ENCODE measurements at places on chromosomes 1 and 21.
A peak's percentile ranks its signal among the peaks of the same experiment; 100 is the strongest.

- peak; percentile 65 for DNase-seq
Measured at GRCh38 chr1:205325334-205325884, 3.9 kb upstream of the NUAK2 start.

DNA sequence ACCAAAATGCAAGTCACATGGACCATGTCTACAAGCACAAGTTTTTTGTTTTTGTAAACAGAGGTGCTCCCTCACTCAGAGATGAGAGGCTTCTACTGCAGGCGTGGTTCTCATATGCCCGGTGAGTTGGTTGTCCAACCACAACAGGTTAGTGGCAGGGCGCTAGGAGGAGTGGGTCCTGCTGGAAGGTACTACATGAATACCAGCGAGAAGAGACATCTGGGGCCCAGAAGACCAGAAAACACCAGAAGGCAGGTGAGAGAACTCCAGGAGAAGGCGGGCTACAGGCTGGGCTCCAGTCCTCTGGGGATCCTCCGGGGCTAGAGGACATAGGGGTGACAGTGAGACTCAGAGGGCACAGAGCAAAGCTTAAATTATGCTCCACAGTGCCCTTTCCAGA is 366.5 kb downstream of the MATN1 start:
- no peak for DNase-seq

DNA sequence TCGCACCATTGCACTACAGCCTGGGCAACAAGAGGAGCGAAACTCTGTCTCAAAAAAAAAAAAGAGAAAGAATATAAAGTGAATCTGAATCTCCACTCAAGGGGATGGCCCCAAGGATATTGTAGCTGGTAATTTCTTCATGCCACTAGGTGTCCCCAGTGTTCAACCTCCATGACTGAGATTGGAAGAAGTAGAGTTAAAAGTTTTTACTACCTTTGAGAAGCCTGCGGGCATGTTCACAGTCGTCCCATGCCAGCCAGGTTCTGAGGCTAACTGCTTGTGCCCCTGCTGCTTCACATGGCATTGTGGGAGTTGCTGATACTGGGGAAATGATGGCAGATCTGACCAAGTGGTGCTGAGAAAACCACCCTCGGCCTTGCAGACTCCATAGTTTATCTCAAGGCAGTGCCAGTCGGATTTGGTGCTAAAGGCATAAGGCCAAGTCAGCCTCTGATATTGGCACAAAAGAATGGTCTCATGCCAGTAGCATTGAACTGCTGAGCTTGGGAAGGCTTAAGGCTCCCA is 10.8 kb upstream of the SHISA4 start:
- no peak for DNase-seq

DNA sequence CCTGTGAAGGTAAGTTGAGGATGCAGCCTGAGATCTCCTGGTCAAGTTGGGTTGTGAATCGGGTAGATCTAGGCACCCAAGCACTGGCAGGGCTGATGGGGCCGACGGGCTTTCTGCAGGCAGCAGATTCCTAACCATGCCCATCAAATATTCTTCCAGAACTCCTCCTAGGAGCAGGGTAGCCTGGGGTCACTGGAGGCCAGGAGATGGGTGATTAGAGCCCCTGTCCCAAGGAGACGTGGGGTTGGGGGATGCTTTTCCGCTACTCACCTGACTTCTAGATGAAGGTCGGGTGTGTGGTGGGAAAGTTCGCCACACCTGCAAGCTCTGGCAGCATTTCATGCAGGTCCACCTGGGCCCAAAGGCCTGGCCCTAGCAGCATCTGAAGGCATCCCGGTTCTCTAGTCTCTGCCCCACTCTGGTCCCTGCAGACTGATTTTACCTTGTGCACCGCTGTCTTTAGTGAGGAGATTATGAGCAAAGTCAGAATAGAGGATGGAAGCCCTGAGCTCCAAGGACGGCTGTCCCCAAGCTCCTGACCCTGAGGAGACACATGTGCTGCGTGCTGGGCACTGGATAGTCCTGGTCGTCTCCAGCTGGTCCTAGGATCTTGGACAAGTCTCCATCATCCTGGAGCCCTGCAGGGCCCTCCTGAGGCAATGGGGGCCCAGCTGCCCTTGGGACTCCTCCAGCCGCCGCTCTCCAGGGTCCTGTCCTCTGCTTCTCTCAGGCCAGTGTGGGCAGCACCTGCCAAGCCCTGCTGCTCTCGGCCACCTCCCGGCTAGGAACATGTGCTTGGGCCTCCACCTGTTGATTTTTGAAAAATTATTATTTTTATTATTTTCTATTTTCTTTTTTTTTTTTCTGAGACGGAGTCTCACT is 21.8 kb upstream of the C2CD2 start:
- DNase-seq: no peak

Measured in NCI-H1092 (cell line).